ENCODE measurements at places on chromosomes 6 and 20.

GRCh38 chr6:88517737-88518136, 351.6 kb upstream of the CNR1 start:
- no peak for DNase-seq

DNA sequence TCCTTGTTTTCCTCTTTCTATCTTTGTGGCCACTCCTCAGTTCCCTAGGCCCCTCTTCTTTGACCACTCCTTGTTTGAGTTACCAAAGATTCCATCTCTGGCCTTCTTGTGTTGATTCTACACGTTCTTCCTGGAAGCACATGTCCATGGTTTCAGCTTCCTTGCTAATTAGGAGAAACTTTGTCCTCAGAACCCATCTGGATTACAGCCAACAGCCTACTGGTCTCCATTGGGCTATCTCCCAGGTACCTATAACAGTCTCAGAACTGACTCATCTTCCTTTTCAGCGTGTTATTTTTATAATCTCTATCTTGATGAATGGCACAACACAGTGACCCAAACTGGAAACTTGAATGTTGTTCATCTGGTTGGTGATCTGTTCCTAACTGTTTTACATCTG, 17.5 kb downstream of the PTPRA start:
- no peak for DNase-seq

DNA sequence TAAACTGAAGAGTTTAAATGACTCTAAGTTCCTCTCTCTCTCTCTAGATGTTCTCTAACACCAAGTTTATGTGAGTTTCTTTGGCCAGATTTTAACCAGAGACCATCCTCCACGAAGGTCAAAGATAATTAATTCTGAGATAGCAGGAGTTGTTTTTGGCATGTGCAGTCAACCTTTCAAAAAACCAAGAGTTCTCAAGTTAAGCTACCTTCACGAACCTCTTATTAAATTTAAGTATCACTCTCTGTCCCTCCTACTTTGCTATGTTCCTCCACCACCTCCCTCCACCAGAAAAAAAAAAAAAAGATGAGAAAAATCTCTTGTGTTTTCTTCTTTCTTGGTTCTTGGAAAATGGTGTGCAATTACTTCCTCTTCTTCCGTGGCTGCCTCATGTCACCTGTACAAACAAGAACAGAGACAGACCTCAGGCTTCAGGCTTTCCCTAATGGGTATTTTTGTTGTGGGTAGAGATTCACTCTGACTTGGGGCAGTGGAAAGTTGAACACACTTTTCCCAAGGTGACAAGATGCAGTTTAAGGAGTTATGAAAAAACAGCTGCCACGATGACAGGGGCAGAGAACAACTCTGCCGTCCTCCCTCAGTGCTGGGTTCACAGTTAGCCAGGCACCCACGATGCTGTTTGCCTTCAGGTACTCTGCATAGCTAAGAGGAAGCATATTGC, 64.3 kb downstream of the ADTRP start:
- DNase-seq, result no peak

- DNase-seq, result no peak
These were observed 16.9 kb upstream of the PPP1R3G start for GRCh38 chr6:5068153-5068751.

GRCh38 chr6:157607317-157608109, 215.5 kb upstream of the SNX9 start:
- no peak for DNase-seq

- no peak for DNase-seq
These were observed 55.3 kb downstream of the RBM24 start for GRCh38 chr6:17336425-17336824.

GRCh38 chr20:41413169-41413568, 46.6 kb upstream of the EMILIN3 start:
- no peak for DNase-seq

DNA sequence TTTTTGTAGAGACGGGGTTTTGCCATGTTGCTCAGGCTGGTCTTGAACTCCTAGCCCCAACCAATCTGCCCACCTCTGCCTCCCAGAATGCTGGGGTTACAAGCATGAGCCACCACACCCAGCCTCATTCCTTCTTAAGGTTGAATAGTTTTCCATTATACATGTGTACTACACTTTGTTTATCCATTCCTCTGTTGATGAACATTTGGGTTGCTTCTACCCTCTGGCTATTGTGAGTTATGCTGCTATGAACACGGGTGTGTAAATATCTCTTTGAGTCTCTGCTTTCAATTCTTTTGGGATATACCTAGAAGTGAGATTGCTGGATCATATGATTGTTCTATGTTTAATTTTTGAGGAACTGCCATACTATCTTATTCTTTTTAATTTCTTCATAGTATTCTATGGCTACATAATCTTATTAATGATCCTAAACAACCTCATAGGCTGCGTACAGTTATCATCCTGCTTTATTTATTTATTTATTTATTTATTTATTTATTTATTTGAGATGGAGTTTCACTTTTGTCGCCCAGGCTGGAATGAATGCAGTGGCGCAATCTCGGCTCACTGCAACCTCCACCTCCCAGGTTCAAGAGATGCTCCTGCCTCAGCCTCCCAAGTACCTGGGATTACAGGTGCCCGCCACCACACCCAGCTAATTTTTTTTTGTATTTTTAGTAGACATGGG, 49.2 kb upstream of the TLDC2 start:
- DNase-seq, result no peak

DNA sequence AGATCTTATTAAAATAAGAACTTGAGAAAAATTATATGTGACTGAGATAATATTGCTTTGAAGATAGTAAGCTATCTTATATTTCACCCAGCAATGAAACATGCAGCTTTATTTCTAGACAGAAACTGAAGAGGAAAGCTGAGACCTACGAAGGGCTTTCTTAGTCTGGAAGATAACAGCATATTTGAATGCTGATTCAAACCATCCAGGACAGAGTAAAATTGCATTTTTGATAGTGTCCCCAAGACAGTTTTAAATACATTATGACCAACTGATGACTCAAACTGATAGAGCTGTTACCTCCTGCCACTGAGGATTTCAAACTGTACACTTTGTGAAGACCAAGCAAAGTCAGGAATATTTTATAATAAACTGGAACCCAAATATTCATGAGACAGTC, 409.6 kb downstream of the GRIK2 start:
- DNase-seq, result no peak
